ENCODE measurements at places on chromosomes 3 and 15.
A peak's percentile ranks its signal among the peaks of the same experiment; 100 is the strongest.

DNA sequence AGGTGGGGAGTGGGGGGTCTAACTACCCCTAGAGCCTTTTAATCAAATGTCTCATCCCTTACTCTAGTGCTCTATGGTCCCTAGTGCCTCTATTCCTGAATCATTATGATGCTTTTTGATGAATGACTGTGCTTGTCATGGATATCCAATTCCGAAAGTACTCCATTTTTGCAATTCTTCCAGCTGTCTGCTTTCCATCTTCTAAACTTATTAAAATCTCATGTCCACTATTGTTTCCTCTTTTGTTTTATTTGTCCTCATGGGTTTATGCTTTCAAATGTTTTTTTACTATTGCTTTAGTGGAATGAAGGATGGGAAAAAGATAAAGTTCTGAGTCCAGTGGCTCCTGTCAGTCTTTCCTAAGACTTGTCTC lies 77.2 kb upstream of the KCNMB2 start:
- DNase-seq: no peak

- DNase-seq: no peak
Observed at GRCh38 chr3:146493221-146493620, 23.9 kb upstream of the PLSCR2 start.

GRCh38 chr3:104206925-104207324 lies 1159.8 kb upstream of the ALCAM start:
- DNase-seq: peak; percentile 36

GRCh38 chr15:70643106-70643782 lies 120.1 kb downstream of the UACA start:
- no peak for DNase-seq

- no peak for DNase-seq
Observed at GRCh38 chr15:38406436-38406835, 47.5 kb upstream of the FAM98B start.

DNA sequence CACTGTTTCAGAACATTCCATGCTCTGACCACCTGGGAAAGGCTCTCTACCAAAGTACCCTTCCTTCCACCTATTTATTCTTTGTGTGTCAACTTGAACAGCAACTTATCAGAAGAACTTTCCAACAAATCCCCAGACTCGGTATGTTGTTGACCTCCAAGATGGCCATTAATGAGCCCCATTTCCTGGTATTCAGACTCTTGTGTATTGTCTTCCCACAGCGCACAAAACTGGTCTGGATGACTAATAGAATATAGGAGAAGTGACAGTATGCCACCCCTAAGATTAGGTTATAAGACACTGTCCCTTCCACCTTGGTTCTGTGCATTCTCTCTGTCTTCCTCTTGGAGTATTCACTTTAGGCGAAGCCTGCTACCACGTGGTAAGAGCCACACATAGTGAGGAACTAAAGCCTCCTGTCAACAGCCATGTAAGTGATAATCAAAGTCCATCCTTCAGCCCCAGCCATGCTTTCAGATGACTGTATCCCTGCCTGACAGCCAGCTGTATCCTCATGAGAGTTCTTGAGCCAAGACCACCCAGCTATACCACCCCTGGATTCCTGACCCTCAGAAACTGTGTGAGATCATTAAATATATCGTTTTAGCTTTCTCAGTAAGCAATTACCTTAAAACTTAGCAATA lies 481.7 kb downstream of the MAGI1 start:
- DNase-seq: no peak

DNA sequence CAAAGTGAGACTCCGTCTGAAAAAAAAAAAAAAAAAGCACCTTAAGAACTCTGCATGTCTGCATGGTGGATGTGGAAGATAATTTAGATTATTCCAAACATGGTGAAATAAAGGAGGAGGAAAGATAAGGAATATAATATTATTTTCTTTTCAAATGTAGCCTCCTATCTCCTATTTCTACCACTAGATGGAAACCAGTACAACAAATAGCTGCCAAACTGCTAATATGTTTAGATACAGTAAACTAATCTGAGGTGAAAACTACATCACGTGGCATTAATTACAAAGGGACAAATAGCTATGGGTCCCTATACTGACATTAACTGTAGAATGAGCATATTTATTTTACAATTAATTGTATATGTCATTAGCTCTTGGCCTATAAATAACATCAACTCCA lies 197.8 kb downstream of the TBC1D5 start:
- DNase-seq: no peak

Data from NCI-H510A (cell line).